ENCODE measurements at places on chromosomes 7 and 10.

GRCh38 chr10:122499491-122499941 is 38.2 kb downstream of the HTRA1 start:
- H3K4me3 ChIP-seq: no peak overlapping the region
- H3K4me1 ChIP-seq: peaks cover 19% of the 10 kb centered on the region
- DNase-seq: no peak
- no peaks in the 10 kb centered on the region for H3K36me3 ChIP-seq
- peaks cover 6% of the 10 kb centered on the region for H3K27me3 ChIP-seq

- no peak for DNase-seq
- no peak overlapping the region for H3K4me3 ChIP-seq
- H3K27me3 ChIP-seq: peaks cover 2% of the 10 kb centered on the region
These were observed 167.7 kb upstream of the TCF7L2 start for GRCh38 chr10:112782200-112782907.

GRCh38 chr10:34124522-34125035 is 690.5 kb downstream of the PARD3 start:
- H3K36me3 ChIP-seq: no peaks in the 10 kb centered on the region
- no peak overlapping the region for H3K27ac ChIP-seq
- no peak overlapping the region for H3K4me3 ChIP-seq
- no peak for DNase-seq
- no peaks in the 10 kb centered on the region for H3K27me3 ChIP-seq
- H3K4me1 ChIP-seq: peaks cover 8% of the 10 kb centered on the region

- H3K27me3 ChIP-seq: peaks cover 55% of the 10 kb centered on the region
- peak overlapping the region; percentile 60 for H3K4me3 ChIP-seq
- H3K36me3 ChIP-seq: no peaks in the 10 kb centered on the region
- H3K27ac ChIP-seq: no peak overlapping the region
- DNase-seq: peak; percentile 28
These were observed 1.5 kb downstream of the NEUROG3 start for GRCh38 chr10:69571618-69572158.

DNA sequence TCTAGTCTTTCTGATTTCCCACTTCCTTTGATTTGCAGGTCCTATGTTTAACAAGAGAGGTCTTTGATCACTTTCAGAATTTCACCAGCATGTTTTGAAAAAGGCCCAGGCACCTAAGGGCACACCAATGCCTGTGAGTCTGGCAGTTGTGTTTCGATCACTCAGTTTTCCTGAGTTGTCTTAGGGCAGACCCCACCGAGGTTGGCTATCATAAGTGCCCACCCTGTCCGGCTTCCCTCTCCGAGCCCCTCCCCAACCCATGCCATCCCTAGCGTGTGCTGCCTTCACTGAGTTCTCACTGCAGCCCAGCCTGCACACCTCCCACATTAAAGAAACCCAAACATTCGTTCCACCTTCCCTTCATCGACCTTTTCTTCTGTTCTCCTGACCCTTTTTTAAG is 257.9 kb downstream of the GRID1 start:
- H3K36me3 ChIP-seq: no peaks in the 10 kb centered on the region
- H3K4me1 ChIP-seq: peaks cover 3% of the 10 kb centered on the region
- H3K4me3 ChIP-seq: no peak overlapping the region
- no peak for DNase-seq

- DNase-seq: no peak
- H3K36me3 ChIP-seq: no peaks in the 10 kb centered on the region
- H3K4me3 ChIP-seq: no peak overlapping the region
These were observed 43.4 kb upstream of the POM121L12 start for GRCh38 chr7:52992001-52992400.

GRCh38 chr7:123711832-123712293 is 36.9 kb downstream of the WASL start:
- H3K27ac ChIP-seq: no peak overlapping the region
- peaks cover 9% of the 10 kb centered on the region for H3K4me1 ChIP-seq
- no peaks in the 10 kb centered on the region for H3K36me3 ChIP-seq
- H3K4me3 ChIP-seq: no peak overlapping the region
- no peak for DNase-seq

GRCh38 chr7:5238500-5238899 is 44.2 kb upstream of the SLC29A4 start:
- H3K27ac ChIP-seq: no peak overlapping the region
- H3K36me3 ChIP-seq: no peaks in the 10 kb centered on the region
- peaks cover 7% of the 10 kb centered on the region for H3K4me1 ChIP-seq
- H3K27me3 ChIP-seq: peaks cover 17% of the 10 kb centered on the region

DNA sequence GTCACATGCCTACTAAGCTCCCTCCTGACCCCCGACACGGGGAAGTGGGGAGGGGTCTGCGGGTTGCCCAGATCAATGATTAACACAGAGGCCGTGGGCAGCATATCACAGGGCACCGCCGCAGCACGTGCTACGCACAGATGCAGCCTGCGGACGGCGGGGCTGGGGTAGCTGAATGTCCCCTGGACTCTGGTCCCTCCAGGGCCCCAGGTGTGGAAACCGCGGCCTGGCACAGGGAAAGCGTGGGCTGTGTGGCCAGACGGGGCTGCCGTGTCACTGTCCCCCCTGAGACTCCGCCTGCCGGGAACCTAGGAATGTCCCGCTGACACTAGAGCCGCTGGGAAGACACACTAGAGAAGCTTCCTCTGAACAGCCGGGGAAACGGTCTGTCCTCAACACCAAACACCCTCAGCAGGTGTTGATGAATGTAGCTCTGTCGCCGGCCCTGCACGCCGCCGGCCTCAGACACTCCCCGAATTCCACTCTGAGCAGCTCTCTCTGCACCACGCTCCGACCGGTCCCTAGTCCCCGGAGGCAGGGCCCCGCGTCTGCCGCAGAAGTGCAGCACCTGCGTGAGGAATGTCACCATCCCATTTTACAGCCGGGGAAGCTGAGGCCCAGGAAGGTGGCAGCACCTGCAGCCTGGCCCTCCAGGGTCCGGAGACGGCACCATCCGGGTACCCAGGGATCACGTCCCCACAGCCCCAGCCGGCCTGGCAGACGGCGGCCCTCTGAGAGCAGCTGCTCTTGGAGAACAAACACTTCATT is 33.4 kb upstream of the PDGFA start:
- DNase-seq: no peak
- H3K27me3 ChIP-seq: no peaks in the 10 kb centered on the region
- H3K36me3 ChIP-seq: no peaks in the 10 kb centered on the region
- H3K4me1 ChIP-seq: no peaks in the 10 kb centered on the region
- H3K27ac ChIP-seq: no peak overlapping the region

DNA sequence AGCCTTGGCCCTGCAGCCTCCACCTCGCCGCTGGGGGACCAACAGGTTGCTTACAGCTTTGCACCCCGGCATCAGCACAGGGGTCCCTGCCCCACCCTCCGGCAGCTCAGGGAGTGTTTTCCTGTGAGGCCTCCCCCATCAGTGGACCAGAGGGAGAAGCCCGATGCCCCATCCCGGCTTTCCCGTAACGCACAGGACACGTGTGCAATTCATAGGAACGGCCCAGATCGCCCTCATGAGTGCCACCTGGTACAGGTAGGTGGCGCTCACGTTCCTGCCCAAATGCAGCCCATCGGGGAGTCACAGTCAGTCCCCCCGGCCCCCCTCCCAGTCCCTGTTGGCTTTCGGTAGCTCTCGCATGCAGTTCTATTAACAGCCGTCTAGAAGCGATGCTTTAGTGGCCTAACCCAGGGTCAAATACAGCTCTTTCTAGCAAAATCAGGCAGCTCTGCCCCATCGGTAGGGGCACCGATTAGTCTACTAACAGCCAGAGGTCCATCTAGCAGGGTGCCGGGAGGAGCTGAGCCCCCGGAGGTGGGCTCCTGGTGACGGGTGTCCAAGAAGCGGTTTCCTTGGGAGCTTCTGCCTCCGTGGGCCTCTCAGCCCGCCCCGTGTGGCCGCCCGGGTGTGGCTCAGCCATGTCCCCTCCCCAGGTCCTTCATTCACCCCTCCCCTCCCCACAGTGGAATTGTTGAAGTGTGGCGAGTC is 48.4 kb upstream of the GTF2IRD1 start:
- no peaks in the 10 kb centered on the region for H3K36me3 ChIP-seq
- H3K4me1 ChIP-seq: no peaks in the 10 kb centered on the region
- no peak overlapping the region for H3K27ac ChIP-seq
- peak; percentile 63 for DNase-seq

DNA sequence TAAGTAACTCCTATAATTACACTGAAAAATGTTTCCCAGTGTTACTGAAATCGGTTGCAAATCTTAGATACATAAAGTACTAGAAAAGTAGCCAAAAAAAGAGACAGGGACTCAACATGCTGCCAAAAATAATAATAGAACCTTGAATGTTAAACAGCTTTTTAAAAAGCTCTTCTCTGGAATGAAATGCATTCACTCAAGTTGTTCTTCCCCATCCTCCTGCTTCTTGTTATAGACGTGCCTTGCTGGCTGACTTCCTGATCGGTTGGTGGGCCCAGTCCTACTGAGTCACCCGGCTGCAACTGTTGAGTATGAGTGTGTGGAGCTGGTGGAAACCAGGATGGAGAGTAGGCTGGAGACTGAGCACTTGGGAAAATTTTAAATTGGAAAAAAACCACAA is 30.6 kb upstream of the RAPGEF5 start:
- H3K27ac ChIP-seq: no peak overlapping the region
- H3K27me3 ChIP-seq: peaks cover 2% of the 10 kb centered on the region
- DNase-seq: no peak
- H3K4me3 ChIP-seq: no peak overlapping the region

- no peak overlapping the region for H3K27ac ChIP-seq
- DNase-seq: no peak
- peaks cover 3% of the 10 kb centered on the region for H3K36me3 ChIP-seq
These were observed 19.5 kb downstream of the FZD9 start for GRCh38 chr7:73452999-73453635.

- no peak overlapping the region for H3K27ac ChIP-seq
- H3K27me3 ChIP-seq: no peaks in the 10 kb centered on the region
- no peaks in the 10 kb centered on the region for H3K36me3 ChIP-seq
- DNase-seq: no peak
These were observed 84.6 kb upstream of the PDGFA start for GRCh38 chr7:604001-604883.

- H3K27me3 ChIP-seq: no peaks in the 10 kb centered on the region
- H3K4me3 ChIP-seq: no peak overlapping the region
- peaks cover 14% of the 10 kb centered on the region for H3K36me3 ChIP-seq
- DNase-seq: no peak
- H3K27ac ChIP-seq: no peak overlapping the region
These were observed 28.7 kb downstream of the TMEM106B start for GRCh38 chr7:12239806-12240205.

GRCh38 chr7:41592236-41592635 is 110.7 kb downstream of the INHBA start:
- no peaks in the 10 kb centered on the region for H3K27me3 ChIP-seq
- DNase-seq: no peak
- no peaks in the 10 kb centered on the region for H3K4me1 ChIP-seq

DNA sequence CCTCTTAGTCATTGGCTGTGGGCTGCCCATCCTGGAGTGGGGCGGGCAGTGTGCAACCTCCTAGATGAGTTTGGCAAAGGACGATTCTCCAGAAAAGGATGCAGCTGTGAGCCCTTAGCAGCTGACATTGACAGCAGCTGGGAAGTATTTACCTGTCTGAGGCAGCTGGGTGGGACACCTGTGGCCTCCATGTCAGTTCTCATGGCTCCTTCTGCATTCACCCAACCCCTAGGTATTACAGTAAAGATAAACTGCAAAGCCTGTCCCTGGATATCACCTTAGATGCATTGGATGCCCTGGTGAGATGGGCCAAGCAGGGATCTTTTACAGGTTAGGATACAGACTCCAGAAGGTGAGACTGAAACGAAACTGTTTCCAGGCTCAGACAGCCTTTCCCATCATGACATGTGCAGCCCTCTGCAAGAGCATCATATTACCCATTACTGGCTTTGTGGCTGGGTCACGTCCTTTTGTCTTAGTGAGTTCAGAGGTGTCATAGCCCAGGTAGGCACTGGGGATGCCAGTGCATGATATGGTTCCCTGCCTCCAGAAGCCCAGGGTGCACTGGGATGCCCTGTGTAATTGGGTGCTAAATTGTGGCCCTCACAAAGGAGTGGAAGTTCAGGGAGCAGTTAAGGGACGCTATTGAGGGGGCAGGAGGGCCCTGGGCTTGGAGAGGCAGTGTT is 28.9 kb downstream of the MINDY4 start:
- H3K27ac ChIP-seq: no peak overlapping the region
- H3K4me3 ChIP-seq: no peak overlapping the region
- H3K36me3 ChIP-seq: no peaks in the 10 kb centered on the region

DNA sequence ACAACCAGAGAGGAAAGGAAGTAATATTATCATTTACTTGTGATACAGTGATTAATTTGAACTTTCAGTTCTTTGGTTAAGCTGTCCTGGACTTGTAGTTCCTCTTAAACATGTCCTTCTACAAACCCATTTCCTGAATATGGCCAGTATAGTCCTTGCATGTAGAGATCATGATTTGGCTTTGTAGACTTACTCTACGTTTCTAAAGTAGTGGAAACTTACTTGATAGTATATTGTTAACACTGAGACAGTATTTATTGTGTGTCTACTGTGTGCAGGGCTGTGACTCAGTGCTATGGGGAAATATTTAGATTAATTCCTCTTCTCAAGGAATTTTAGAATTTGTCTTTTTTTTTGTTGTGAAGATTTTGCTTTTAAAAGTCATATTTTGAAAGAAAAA is 109.5 kb downstream of the NRF1 start:
- DNase-seq: no peak
- H3K4me1 ChIP-seq: peaks cover 15% of the 10 kb centered on the region
- no peak overlapping the region for H3K4me3 ChIP-seq
- no peaks in the 10 kb centered on the region for H3K27me3 ChIP-seq

DNA sequence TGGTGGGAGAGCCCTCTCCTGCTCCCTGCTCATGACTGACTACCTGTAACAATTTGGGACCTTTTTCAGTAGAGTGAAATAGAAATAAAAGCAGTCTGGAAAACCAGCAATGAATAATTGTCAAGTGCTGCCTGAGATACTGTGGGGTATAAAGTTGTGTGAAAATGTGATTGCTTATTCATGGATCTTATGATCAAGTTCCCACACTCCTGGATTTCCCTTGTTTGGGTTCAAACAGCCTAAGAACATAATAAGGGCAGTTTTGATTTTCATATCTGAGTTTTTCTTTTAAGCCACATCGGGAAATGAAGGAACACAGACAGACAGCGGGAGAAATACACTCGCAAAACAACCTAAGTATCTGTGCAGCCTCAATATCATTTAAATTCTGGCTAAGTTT is 52.9 kb downstream of the CALD1 start:
- no peak overlapping the region for H3K27ac ChIP-seq
- H3K4me1 ChIP-seq: peaks cover 6% of the 10 kb centered on the region
- H3K27me3 ChIP-seq: no peaks in the 10 kb centered on the region
- DNase-seq: no peak
- H3K4me3 ChIP-seq: no peak overlapping the region

GRCh38 chr10:34824870-34825269 is 9.8 kb upstream of the PARD3 start:
- DNase-seq: no peak
- peaks cover 6% of the 10 kb centered on the region for H3K27me3 ChIP-seq
- no peak overlapping the region for H3K27ac ChIP-seq
- no peak overlapping the region for H3K4me3 ChIP-seq
- no peaks in the 10 kb centered on the region for H3K4me1 ChIP-seq
- no peaks in the 10 kb centered on the region for H3K36me3 ChIP-seq

DNA sequence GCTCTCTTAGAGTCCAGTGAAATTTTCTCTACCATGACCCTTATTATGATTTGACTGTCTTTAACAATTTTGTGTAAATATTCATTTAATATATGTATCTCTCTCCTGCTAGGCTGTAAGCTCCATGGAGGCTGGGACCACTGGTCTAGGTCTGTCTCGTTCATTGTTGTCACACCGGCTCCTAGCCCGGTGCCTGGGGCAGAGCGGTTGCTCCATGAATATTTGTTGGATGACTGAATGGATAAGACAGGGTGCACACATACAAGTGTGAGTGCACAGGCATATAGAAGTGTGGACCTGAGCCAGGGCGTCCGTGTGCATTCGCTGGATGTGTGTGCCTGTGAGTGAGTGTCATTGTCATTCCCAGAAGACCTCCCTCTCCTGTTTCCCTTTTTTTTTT is 20.9 kb upstream of the LBX1 start:
- no peak for DNase-seq
- H3K4me1 ChIP-seq: peaks cover 7% of the 10 kb centered on the region
- H3K4me3 ChIP-seq: no peak overlapping the region

Data from glutamatergic neuron (in vitro differentiated cells).